ENCODE measurements at places on chromosomes 5 and 9.
A peak's percentile ranks its signal among the peaks of the same experiment; 100 is the strongest.

- no peak for DNase-seq
Measured at GRCh38 chr9:96599298-96599697, 20.3 kb downstream of the CDC14B start.

DNA sequence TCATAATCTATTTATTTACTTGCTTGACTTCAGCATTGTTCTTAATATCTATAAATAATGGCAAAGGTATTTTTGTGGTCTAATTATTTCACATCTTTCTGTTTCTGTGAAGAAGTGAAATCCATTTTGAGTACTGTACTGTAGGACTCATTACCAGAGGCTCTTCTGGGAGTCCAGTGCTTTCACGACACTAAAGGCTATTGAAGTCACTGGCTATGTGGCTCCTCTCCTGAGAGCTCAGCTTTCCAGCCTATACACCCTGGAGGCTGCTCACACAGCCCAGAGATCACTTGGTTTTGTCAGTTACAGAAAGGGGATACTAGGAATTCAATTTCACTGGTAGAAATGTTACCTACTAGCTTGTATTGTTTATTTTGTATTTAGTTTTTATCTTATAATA is 547.3 kb downstream of the TAF11L14 start:
- no peak for DNase-seq

GRCh38 chr5:55427157-55427556 is 107.6 kb downstream of the PLPP1 start:
- no peak for DNase-seq

DNA sequence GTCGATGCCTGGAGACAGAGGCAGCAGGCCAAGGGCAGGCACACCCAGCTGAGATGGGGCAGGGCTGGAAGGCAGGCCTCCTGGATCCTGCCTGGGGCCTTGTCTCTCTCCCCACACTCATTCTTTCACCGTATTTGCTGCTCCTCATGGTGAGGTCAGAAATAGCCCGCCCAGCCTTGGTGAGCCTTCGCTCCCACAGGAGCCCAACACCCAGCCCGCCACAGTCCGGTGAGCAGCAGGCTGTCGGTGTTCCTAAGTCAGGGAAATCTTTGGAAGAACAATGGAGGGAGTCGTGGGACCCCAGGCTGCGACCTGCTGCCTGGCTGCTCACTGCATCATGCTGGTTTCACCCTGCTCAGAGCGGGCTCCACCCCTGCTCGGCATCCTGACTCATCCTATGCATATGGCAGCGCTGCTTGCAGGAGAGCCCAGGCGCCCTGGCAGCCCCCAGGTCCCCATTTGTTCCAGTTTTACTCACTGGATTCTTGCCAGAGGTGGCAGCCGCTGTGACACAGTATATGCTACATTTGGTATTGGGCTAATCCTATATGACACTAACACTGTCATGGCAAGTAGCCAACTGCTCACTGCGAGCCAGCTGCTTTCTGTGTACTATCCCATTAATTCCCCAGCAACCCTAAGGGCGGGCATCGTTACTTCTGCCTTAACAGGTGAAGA is 53.2 kb upstream of the NCS1 start:
- DNase-seq, result no peak

DNA sequence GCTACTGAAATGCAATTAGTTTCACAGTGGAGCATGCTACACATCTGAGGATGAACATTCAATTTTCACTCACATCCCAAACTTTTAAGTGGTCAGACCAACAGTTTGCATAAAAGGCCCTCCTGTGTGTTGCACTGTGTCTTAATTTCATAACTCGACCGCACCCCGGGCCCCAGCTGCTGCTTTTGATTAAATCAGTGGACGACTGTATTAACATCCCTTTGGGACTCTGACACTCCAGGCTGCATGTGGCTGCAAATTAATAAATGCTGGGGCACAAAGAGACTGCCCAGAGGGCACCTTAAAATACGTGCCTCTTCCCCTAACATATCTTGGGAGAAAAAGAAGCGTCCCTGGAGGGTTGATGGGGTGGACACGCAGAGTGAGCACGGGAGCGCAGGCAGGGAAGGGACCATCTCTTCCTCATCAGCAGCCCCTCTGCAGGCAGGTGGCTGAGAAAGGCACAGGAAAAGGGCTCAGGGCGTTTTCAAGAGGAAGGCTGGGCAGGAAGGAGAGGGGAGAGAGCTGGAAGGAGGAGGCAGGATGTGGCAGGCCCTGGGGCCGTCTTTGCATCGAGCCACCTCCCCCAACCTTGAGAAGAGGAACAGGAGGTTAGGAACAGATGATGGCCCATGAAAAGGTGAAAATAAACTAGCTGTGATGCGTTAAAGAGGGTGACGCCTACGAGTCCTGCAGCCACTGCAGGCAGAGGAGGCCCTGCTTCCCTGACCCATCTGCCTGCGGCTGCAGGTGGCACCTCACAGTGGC is 18.6 kb downstream of the MED10 start:
- DNase-seq, result no peak

GRCh38 chr5:111227801-111228200 is 3.6 kb downstream of the CAMK4 start:
- no peak for DNase-seq

- no peak for DNase-seq
Measured at GRCh38 chr5:122202952-122203351, 73.6 kb downstream of the ZNF474 start.

DNA sequence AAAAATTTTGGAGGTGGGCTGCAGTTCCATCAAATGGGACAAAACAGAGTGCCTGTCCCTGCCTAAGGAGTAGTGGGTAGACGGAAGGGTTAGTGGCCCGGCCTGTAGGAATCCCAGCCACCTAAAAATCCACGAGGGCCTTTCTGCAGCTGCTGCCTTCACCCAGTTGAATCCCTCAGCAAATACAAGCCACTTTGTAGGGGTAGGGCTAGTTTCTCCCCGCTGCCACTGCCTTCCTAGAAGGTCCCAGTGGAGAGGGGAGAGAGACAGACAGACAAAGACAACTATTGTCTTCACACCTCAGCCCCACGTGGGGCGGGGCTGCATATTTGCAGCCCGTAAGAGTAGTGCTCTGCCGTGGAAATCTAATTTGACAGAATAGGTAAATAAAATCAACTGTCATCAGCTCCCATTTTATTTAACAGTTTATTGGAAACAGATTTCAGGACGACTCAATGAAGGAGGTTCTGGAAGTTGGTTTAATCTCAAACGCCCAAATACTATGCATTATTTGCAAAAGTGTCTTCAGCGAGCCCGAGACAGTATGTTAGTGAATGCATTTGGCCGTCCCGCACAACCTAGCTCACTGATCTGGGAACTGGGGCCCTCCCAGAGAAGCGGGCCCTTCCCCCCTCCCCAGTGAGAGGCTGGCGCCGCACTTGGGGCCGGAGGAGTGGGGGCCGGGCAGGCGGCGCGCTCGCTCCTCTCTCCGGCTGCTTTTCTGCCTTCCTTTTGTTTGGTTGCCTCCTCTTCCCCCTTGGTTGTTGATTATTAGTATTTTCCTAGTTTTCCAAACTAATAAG is 67.6 kb upstream of the TBCA start:
- no peak for DNase-seq

GRCh38 chr5:31054453-31054852 is 139.0 kb upstream of the CDH6 start:
- DNase-seq, result no peak

- DNase-seq, result no peak
Measured at GRCh38 chr5:33300209-33300742, 140.5 kb upstream of the TARS1 start.

- no peak for DNase-seq
Measured at GRCh38 chr5:2577312-2578036, 174.0 kb downstream of the IRX2 start.

- no peak for DNase-seq
Measured at GRCh38 chr5:56056875-56057274, 62.1 kb upstream of the IL6ST start.

- DNase-seq, result peak; percentile 47
Measured at GRCh38 chr9:131347376-131348020, 46.4 kb upstream of the PRRC2B start.

DNA sequence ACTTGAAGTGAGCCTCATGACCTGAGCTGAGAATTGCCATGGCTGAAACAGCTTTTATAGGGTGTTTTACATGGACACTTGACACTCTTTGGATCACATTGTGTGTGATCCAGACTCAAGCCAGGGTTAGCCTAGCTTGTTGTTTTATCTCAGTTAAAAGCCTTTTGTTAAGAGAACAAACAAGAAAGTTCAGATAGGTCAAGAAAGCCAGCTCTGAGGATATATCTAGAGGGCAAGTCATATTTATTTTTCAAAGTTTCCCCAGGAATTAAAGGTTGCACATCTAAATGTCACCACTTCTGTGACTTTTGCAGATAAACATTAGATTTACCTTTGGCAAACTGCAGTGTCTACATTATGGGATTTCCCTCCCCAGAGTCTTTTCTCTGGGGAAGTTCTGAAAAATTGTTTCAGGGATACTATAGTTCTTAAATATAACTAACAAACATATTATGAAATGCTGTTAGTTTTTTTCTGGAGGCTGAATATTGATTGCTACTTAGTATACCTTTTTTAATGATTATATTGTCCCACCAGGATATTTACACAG is 134.5 kb downstream of the C9orf152 start:
- no peak for DNase-seq

DNA sequence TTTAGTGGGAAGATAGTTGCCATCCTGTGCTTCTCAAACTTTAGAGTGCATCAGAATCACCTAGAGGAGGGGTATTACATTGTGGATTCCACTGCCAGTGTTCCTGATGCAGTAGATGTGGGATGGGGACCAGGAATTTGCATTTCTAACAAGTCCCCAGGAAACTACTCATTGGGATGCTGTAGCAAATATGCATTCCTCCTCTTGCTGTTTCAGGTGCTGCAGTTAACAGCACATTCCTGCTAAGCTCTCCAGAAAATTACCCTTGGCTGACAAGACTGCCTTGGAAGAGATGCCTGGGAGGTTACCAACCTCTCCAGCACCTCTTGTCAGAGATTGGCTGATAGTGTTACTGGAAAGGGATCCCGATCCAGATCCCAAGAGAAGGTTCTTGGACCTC is 270.5 kb downstream of the OSTF1 start:
- DNase-seq, result no peak

DNA sequence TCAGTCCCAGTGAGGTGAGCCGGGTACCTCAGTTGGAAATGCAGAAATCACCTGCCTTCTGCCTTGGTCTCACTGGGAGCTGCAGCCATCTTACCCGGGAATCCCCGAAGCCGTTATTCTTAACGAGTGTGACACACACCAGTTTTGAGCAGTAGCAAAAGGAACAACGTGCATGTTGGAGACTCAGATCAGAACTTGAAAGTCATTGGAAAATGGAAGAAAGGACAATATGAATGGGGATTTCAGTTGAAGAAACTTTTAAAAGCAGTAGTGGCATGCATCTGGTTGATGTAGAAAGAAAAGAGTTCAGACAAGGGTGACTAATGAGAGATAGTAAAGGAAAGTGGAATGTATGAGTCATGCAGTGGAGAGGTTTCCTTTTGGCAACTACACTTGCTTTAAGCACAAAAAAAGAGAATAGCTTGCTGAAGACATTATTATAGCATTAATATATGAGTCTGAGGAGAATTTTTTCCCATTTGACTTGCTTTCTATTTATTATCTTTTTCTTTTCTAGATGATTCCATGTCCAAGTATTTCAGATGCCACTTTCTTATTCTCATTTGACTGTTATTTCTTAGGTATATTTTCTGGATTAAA is 44.4 kb upstream of the ANKDD1B start:
- no peak for DNase-seq

DNA sequence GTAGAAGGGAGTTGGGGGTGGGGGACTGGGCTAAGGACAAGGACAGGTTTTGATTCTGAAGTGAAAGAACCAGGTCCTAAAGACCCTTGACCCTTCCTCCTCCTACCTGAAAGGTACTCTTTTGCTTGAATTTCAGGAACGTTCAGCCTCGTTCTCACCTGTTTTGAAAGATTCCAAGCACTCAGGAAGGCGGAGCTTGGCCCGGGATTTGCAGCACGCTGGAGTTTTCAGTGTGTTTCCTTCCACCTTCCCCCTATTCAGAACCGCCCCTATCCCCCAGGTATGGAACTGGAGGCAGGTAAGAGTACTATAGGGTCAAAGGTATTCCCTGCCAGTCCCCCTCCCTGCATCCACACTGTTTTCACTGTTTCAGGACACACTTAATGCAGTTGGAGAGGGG is 7.1 kb downstream of the EGR1 start:
- no peak for DNase-seq

DNA sequence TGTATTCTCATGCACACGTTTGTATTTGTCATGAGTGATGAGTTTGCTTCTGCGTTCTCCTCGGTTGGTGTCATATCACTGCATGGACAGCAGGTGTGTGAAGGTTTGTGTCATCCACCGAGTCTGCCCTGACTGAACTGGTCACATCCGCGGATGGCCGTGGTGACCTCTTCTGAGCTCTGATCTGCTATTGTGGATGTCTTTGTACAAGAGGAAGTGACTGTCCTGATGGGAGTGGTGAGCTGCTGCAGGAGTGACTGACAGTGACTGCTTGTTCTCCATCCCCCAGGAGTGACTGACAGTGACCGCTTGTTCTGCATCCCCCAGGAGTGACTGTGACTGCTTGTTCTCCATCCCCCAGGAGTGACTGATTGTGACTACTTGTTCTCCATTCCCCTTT is 69.9 kb downstream of the EHMT1 start:
- DNase-seq, result peak; percentile 69

- DNase-seq, result peak; percentile 97
Measured at GRCh38 chr9:134602547-134603362, 38.8 kb upstream of the COL5A1 start.
